ENCODE measurements at places on chromosomes 12 and 14.

GRCh38 chr14:35368139-35368460 lies 36.4 kb downstream of the NFKBIA start:
- DNase-seq, result no peak

DNA sequence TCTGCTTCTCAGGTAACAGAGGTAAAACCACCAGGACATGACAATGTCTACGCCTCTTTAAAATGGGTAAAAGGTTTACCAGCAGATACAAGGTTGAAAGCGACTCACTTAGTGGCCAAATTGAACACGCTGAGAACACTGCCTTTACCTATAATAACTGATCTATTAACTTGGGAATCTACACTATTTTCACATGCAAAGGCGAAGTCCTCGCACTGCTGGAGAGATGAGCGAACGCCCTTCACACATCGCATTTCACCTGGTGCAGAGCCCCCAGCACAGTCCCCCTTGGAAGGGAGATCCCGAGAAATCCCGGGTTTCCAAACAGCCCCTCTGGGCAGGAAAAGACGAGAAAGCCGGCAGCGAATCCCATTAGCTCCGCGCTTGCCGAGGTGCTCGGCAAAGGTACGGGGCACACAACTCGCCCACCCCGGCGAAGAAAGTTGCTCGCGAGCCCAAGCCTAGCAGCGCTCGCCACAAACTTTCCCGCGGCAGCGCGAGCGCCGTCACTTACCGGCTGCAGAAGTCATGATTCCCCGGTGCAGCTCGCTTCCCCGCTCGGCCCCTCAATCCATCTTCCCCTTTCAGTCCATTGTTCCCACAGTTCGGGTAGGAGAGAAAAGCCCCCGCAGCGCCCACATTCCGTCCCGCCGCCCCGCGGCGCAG lies 423 bp downstream of the FGD6 start:
- no peak for DNase-seq

GRCh38 chr14:24213866-24214662 lies 776 bp upstream of the CHMP4A start:
- DNase-seq, result no peak

DNA sequence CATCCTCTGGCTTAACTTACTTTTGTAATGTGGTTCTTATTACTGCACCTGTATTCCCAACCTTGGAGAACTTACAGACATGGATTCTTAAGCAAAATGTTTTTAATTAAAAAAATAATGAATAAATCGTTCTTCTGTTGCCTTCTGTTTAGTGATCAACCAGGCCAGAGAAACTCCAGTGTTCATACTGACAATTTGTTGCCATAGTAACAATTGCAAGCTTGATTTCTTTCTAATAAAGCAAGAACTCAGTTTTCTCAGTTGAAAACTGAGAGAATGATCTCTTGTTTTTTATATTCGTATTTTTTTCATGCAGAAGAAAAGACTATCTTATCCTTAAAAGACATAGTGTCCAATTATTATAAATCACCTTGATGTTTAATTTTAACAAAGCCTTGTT lies 106.5 kb upstream of the LMNTD1 start:
- no peak for DNase-seq

- DNase-seq, result no peak
Observed at GRCh38 chr12:95413576-95413975, 60.4 kb upstream of the METAP2 start.

DNA sequence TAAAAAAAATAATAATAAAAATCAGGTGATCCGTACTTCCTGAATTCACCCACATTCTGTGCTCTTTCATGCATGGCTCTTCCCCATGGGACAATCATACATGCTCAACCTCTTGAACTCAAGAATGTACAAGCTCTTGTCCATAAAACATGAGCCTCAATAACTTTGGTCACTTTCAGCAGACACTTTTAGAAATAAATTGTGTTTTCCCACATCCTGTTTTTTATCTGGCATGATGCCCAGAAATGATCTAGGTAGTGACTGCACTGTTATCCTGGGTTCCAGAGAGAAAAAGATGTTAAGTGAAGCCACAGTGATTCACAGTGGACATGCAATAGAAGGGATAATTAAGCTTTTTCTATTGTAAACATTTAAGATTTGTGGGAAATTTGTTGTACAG lies 537.6 kb upstream of the TMEM132C start:
- DNase-seq, result no peak

- DNase-seq, result no peak
Observed at GRCh38 chr12:109047081-109047805, 5.1 kb upstream of the USP30 start.

GRCh38 chr14:51081712-51082111 lies 13.2 kb downstream of the TRIM9 start:
- no peak for DNase-seq

- DNase-seq, result no peak
Observed at GRCh38 chr14:73173092-73173735, 36.9 kb downstream of the PSEN1 start.

DNA sequence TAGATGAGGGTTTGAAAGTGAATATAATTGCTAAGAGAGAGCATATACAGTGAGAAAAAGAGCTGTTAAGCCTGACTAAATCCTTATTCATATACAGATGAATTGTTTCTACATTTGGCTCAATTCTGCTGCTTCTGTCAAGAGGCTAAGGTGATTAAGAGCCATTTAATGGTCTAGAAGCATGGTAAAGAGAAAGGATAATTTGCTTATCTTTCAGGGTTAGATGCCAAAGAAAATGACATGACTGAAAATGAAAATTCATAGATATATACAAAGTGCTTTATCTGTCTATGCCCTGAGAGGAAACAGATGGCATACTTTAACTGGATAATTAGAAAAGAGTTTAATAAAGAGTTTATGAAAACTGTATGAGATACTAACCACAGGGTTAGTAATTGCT lies 834.9 kb downstream of the SLC6A15 start:
- DNase-seq, result peak; percentile 4

DNA sequence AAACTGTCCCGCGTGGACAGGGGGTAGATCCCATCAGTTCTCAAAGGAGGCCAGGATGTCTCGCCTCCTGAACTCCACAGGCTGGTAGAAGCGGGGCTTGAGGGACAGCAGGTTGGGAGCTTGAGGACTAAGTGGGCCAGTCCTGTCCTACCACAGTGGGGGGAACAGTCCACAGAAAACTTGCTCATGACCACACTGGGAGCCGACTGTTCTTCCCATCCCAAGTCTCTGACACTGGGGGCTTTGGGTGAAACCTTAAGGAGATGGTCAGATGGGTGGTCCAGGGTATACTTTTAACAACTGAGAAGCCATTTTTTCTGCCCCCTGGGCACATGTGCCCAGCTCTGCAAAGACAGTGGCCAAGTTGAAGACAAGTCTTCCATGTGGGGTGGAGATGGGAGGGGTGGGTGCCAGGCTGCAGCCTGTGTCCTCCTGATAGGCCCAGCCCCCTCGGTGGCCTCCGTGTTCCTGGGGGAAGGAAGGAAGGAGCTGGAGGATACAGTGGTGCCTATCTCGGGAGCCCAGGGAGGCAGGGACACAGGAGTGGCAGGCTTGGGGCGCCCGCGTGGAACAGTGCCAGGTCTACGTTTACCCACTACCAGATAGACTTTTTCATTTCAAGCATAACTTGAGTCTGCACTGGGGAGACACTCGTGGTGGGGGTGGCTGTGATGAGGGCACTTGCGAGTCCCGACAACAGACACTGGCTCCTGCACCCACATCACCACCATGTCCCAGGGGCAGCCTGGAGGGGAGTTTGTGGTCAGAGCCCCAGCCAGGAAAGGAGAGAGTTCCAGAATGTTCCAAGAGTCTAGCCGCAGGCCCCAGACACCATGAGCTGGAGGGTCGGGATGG lies 14.7 kb downstream of the RHOF start:
- DNase-seq, result no peak

DNA sequence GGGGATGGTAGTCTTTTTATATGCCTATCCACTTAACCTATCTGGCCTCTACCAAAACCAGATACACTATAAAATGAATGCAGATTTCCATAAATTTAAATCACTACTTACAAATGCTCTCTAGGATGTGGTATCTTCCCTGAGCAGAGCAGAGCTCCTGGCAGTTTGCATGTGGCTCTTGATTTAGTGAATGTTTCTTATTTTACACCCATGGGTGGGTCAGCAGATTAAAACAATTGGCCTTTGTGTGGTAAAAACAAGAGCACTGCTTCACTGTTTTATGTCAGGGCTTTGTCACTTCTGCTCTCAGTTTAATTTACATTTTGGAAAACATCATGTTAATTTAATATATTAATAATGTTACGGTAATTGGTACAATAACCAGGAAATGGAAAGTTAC lies 5.5 kb downstream of the TAS2R19 start:
- DNase-seq, result no peak

Data from GM04504 (cell line).